ENCODE measurements at places on chromosomes 5 and 9.

GRCh38 chr9:136499935-136500910 is 17.4 kb upstream of the SEC16A start:
- no peak for DNase-seq

GRCh38 chr5:177043114-177043513 is 20.6 kb downstream of the ZNF346 start:
- no peak for DNase-seq

DNA sequence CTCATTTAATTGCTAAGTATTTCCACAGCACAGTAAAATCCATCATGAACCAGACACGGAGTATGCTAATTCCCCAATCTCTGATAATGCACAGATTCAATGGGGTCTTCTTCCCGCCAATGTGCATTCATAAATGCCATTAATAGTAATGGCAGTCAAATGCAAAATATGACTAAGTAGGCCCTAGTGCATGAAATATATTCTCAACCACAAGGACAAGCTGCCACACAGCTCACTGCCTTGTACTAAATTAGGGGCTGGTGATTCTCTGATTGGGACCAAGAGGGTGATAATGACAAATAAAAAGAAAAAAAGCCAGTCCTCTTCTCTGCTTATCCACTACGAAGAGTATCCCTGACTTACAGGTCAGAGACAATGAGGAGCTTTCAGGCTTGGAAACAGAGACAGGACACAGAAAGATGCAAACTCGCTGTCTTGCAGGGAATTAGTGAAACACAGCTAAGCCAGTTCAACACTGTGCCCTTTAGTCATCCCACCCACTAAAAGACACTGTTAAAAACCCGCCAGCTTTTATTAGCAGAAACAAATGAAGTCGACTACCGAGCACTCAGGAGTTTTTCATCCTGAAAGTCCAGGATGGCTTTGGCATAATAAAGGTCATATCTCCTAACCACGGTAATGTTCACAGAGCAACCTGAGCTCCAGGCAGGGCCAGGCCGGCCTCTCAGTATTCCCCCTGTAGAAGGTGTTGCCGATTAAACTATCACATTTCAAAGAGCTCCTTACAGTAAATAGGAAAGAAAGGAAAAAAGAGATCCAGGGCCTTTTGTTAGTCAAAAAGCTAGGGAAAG is 148.1 kb downstream of the EBF1 start:
- DNase-seq, result no peak

- DNase-seq, result no peak
These were observed 11.2 kb downstream of the DNAJB5 start for GRCh38 chr9:35000535-35001284.

GRCh38 chr9:19759066-19759465 is 29.8 kb downstream of the SLC24A2 start:
- no peak for DNase-seq

- no peak for DNase-seq
These were observed 36.8 kb upstream of the UNC5A start for GRCh38 chr5:176773408-176774035.

Measured in astrocyte of the cerebellum (primary cell).